ENCODE measurements at places on chromosomes 16 and 17. TPM values are rescaled to one million over a fixed set of nuclear protein-coding genes. Genes with fewer than 3 reads are reported as not detected.

GRCh38 chr16:4313563-4314531 lies 2.0 kb upstream of the GLIS2 start:
- peak overlapping the region; percentile 91 for H3K27ac ChIP-seq
- no peak overlapping the region for H3K4me3 ChIP-seq
- no peak for DNase-seq
- H3K4me1 ChIP-seq = peaks cover 39% of the 10 kb centered on the region
- no peaks in the 10 kb centered on the region for H3K36me3 ChIP-seq

DNA sequence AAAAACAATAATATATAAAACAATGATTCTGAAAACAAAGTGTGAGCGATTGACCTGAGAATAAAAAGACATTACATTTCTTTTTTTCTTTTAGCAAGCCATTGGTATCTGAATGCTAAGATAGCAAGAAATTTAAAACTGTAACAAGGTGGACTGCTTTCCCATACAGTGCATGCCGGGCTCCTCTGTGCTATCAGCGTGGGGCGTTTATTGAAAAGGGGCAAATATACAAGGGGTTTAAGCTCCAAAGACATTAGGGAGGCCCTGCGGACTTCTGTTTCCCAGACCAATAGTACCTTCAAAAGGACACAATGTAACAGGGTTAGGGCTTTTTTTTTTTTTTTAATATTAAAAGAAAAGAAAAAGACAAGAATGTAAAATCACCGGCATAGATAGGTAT lies 261.3 kb downstream of the ZFHX3 start:
- H3K27ac ChIP-seq = peak overlapping the region; percentile 93
- H3K27me3 ChIP-seq = no peaks in the 10 kb centered on the region
- peaks cover 27% of the 10 kb centered on the region for H3K36me3 ChIP-seq
- peaks cover 52% of the 10 kb centered on the region for H3K4me1 ChIP-seq

The PHOSPHO1 gene
- total RNA-seq = 0.10 TPM

DNA sequence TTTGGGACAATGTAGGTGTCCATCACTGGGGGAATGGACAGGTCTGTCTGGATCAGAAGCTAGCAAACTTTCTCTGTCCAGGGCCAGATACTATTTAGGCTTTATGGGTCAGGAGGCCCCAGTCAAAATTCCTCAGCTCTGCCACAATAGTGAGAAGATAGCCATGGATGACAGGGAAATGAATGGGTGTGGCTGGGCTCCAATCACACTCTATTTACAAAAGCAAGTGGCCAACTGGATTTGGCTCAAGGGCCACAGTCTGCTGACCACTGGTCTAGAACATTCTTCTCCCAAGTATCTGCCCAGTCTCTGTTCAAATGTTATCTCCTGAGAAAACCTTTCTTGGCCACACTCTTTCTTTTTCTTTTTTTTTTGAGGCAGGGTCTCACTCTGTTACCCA lies 339.9 kb downstream of the SOX9 start:
- no peak for DNase-seq
- no peak overlapping the region for H3K27ac ChIP-seq
- H3K27me3 ChIP-seq = no peaks in the 10 kb centered on the region
- H3K4me1 ChIP-seq = peaks cover 57% of the 10 kb centered on the region
- no peak overlapping the region for H3K4me3 ChIP-seq
- no peaks in the 10 kb centered on the region for H3K36me3 ChIP-seq

- no peak overlapping the region for H3K27ac ChIP-seq
- no peak for DNase-seq
- H3K4me3 ChIP-seq = no peak overlapping the region
- H3K27me3 ChIP-seq = peaks cover 53% of the 10 kb centered on the region
- peaks cover 3% of the 10 kb centered on the region for H3K36me3 ChIP-seq
Measured at GRCh38 chr17:38606646-38607611, 1.2 kb upstream of the SRCIN1 start.

GRCh38 chr17:82076018-82076784 lies 10.6 kb upstream of the DUS1L start:
- no peak overlapping the region for H3K4me3 ChIP-seq
- H3K4me1 ChIP-seq = no peaks in the 10 kb centered on the region
- peaks cover 15% of the 10 kb centered on the region for H3K27me3 ChIP-seq
- no peak overlapping the region for H3K27ac ChIP-seq
- peaks cover 8% of the 10 kb centered on the region for H3K36me3 ChIP-seq

DNA sequence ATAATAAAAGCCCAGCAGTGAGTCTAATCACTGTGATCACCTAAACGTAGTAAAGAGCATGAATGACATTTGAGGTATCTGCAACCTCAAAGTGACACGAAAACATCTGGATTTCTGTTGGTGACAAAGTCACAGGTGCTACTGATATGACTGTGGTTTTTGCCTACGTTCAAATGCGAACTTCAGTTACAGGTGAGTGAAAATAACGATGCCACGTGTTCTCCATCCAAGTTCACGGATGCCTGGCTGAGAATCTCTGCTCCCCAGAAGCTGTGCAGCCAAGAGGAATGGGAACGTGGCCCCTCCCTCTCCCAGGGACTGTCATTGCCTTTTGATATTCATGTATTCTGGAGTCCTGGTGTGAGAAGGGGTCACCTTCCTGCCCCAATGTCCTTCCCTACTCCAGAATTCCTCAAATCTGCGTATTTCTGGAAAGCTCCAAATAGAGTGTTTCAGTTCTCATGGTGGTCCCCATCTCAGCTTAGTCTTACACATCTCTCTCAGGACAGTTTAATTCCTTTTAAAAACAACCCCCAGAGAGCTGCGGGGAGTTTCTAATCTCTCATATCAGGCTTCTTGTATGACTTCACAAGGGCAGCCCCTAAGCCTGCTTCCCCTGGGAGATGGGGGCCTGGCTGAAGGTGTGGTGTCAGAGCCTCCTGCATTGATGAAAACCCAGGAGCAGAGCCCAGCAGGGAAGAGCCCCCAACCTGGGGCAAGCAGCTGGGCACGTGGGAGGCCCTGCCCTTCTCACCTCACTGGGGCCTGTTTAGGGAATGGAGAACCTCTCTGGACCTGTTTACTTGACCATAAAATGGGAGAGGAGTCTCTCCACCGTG lies 25.8 kb downstream of the PIK3R5 start:
- H3K4me1 ChIP-seq = no peaks in the 10 kb centered on the region
- no peak for DNase-seq
- H3K27me3 ChIP-seq = no peaks in the 10 kb centered on the region
- H3K36me3 ChIP-seq = no peaks in the 10 kb centered on the region
- H3K27ac ChIP-seq = no peak overlapping the region

GRCh38 chr17:83152227-83152744 lies 72.9 kb downstream of the METRNL start:
- peaks cover 43% of the 10 kb centered on the region for H3K4me1 ChIP-seq
- no peaks in the 10 kb centered on the region for H3K36me3 ChIP-seq
- DNase-seq = no peak
- H3K4me3 ChIP-seq = no peak overlapping the region
- H3K27ac ChIP-seq = no peak overlapping the region
- H3K27me3 ChIP-seq = peaks cover 3% of the 10 kb centered on the region

The RAB34 gene
- total RNA-seq = 185 TPM

GRCh38 chr16:27401768-27402568 lies at the start of gene IL21R:
Gene IL21R, plus strand, starts transcription at chr16:27402174. Its CDS starts 27,898 bp downstream, at chr16:27430072.
- peak within 1 kb of the TSS; percentile 82 for H3K4me3 ChIP-seq
- peaks cover 42% of the 10 kb centered on the region for H3K4me1 ChIP-seq
- peaks cover 2% of the 10 kb centered on the region for H3K27me3 ChIP-seq
- H3K36me3 ChIP-seq = no peaks in the 10 kb centered on the region

DNA sequence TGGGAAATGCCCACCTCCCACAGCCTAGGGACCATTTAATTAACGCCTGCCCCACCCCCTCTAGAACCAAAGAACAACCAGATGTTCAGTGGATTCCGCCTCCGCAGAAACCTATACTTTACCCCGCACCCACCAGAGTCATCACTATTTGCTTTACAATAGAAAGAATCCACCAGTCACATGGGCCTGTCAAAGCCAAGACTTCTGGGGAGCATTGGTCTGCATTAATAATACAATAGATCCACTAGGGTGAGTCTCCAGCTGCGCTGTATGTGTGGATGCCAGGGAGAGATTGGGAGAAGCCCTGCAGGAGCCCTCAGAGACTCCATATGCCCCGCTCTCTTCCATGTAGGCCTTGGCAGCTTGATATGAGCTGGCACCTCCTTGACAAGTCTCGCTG lies 31.3 kb downstream of the CLEC19A start:
- no peak overlapping the region for H3K27ac ChIP-seq
- DNase-seq = no peak
- H3K4me3 ChIP-seq = no peak overlapping the region
- no peaks in the 10 kb centered on the region for H3K27me3 ChIP-seq
- H3K36me3 ChIP-seq = no peaks in the 10 kb centered on the region

DNA sequence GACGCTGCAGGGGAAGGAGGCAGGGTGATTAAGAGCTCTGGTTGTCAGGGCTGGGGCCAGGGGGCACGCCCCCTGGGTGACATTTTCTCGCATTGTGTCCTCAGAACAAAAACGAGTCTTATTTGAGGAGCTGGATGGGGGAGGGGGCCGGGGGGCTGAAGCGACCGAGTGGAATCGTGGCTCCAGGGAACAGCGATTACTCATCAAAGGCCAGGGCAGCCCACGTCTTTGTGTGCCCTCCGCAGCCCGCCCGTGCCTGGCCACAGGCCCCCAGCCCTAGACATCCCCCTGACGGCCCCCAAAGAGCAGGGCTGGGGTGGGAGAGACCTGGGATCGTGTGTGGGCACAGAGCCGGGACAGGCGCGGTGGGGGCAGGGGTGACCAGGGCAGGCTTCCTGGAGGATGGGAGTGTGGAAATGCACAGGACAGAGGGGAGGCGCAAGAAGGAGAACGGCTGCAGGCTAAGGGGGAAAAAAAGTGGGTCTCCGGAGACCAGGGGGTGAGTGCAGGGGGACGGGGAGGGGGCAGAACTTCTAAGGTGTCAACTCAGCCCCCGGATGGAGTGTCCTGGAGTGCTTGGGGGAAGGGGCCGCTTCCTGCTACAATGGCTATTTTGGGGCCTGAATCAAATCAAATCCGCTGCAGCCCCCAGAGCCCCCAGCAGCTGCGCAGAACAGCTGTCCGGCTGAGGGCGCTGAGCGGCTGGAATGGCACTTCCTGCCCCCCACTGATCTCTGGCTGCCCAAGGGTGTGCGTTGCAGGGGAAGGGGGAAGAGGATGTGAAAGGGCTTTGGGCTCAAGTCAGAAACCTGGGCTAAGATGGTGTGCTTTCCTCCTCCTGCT lies 24.0 kb upstream of the PHB1 start:
- H3K27me3 ChIP-seq = peaks cover 50% of the 10 kb centered on the region
- H3K36me3 ChIP-seq = no peaks in the 10 kb centered on the region
- no peak for DNase-seq
- no peak overlapping the region for H3K4me3 ChIP-seq
- peaks cover 20% of the 10 kb centered on the region for H3K4me1 ChIP-seq

DNA sequence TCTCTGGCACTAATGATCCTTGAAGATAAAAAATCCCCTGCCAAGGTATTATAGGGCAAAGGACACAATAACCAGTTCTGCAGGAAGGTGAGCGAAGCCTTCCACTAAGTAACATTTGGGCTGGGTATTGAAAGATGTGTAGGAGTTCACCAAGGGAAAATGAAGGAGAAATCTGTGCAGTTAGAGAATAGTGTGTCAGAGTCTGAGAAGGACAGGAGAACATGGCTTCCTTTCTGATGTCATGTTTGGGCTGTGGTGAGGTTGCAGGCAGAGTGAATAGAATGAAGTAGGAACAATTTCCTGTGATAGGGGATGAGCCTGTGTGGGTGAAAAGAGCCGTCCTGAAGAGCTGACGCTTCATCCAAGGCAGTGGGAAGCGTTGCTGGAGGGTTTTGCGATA lies 24.1 kb upstream of the CIITA start:
- no peaks in the 10 kb centered on the region for H3K36me3 ChIP-seq
- no peak for DNase-seq
- H3K4me3 ChIP-seq = peak overlapping the region; percentile 5
- H3K27me3 ChIP-seq = peaks cover 30% of the 10 kb centered on the region
- H3K4me1 ChIP-seq = no peaks in the 10 kb centered on the region

GRCh38 chr16:30557707-30557956 lies 542 bp downstream of the ZNF764 start:
- peaks cover 17% of the 10 kb centered on the region for H3K4me1 ChIP-seq
- H3K36me3 ChIP-seq = peaks cover 11% of the 10 kb centered on the region
- H3K27ac ChIP-seq = peak overlapping the region; percentile 84
- H3K4me3 ChIP-seq = peak overlapping the region; percentile 90
- no peak for DNase-seq

The TPSD1 gene
- not detected for total RNA-seq

The RAPGEFL1 gene
- total RNA-seq = 2.3 TPM

- H3K4me3 ChIP-seq = peak overlapping the region; percentile 50
- no peaks in the 10 kb centered on the region for H3K36me3 ChIP-seq
- H3K27ac ChIP-seq = peak overlapping the region; percentile 91
- peaks cover 3% of the 10 kb centered on the region for H3K27me3 ChIP-seq
Measured at GRCh38 chr16:81405702-81406113, 38.9 kb upstream of the CMIP start.

The MGAT5B gene
- total RNA-seq = 2.3 TPM

The KIF2B gene
- not detected for total RNA-seq

The LRRC46 gene
- 1.1 TPM for total RNA-seq

- no peak overlapping the region for H3K4me3 ChIP-seq
- peaks cover 54% of the 10 kb centered on the region for H3K4me1 ChIP-seq
- no peaks in the 10 kb centered on the region for H3K36me3 ChIP-seq
Measured at GRCh38 chr16:24848065-24848464, 2.3 kb downstream of the SLC5A11 start.

The PITPNM3 gene
- 0.94 TPM for total RNA-seq

GRCh38 chr17:77140878-77141767 lies at the start of gene SEC14L1:
Gene SEC14L1, plus strand, starts transcription at chr17:77140969. Its CDS starts 2,628 bp downstream, at chr17:77143597.
- H3K4me3 ChIP-seq = peak within 1 kb of the TSS; percentile 91
- no peaks in the 10 kb centered on the region for H3K27me3 ChIP-seq
- peaks cover 67% of the 10 kb centered on the region for H3K4me1 ChIP-seq
- H3K36me3 ChIP-seq = peaks cover 47% of the 10 kb centered on the region

The SRCAP gene
- total RNA-seq = 47.4 TPM

DNA sequence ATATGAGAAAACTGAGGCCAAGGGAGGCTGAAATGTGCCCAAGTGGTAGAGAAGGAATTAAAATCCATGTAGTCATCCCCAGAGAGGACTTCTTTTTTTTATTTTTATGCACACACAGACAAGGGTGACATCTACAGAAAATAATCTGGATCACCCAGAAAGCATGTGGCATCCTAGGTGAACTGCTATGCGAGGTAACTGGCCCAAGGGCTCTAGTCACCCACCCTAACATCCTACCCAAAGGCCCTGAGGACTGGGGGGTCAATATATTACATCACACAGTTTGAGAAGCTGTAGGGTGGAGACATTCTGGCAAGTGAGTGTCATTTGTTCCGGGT lies 23.3 kb downstream of the TEX14 start:
- peaks cover 24% of the 10 kb centered on the region for H3K4me1 ChIP-seq
- no peaks in the 10 kb centered on the region for H3K36me3 ChIP-seq
- peaks cover 6% of the 10 kb centered on the region for H3K27me3 ChIP-seq
- no peak for DNase-seq

- no peak for DNase-seq
- H3K36me3 ChIP-seq = no peaks in the 10 kb centered on the region
- no peak overlapping the region for H3K4me3 ChIP-seq
Measured at GRCh38 chr17:33121756-33122155, 130.1 kb downstream of the SPACA3 start.

GRCh38 chr17:38741921-38742410 lies 6.2 kb downstream of the PCGF2 start:
- H3K36me3 ChIP-seq = peaks cover 11% of the 10 kb centered on the region
- peaks cover 2% of the 10 kb centered on the region for H3K27me3 ChIP-seq
- DNase-seq = no peak
- peaks cover 57% of the 10 kb centered on the region for H3K4me1 ChIP-seq

The SLC16A6 gene
- total RNA-seq = 0.42 TPM

GRCh38 chr16:10883004-10883403 lies 6.0 kb downstream of the CIITA start:
- no peak overlapping the region for H3K27ac ChIP-seq
- H3K27me3 ChIP-seq = peaks cover 56% of the 10 kb centered on the region
- no peak for DNase-seq
- H3K4me3 ChIP-seq = no peak overlapping the region
- peaks cover 10% of the 10 kb centered on the region for H3K4me1 ChIP-seq
- no peaks in the 10 kb centered on the region for H3K36me3 ChIP-seq

Data from HFFc6 (cell line).